ENCODE measurements at places on chromosomes 6 and 20. TPM values are rescaled to one million over a fixed set of nuclear protein-coding genes. Genes with fewer than 3 reads are reported as not detected.

FAM83C gene
- not detected for total RNA-seq

- no peak for DNase-seq
These were observed 191.4 kb downstream of the REV3L start for GRCh38 chr6:111291336-111292259.

- no peak for DNase-seq
These were observed 81.3 kb upstream of the NAA20 start for GRCh38 chr20:19935842-19936241.

NEDD9 gene
- 64.8 TPM for total RNA-seq

DNA sequence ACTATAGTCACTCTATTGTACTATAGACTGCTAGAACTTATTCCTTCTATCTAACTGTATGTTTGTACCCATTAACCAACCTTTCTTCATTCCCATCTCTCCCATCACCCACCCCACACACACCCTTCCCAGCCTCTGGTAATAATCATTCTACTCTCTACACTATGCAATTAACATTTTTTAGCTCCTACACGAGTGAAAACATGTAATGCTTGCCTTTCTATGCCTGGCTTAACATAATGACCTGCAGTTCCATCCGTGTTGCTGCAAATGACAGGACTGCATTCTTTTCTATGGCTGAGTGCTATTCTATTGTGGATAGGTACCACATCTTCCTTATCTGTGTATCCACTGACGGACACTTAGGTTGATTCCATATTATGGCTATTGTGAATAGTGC is 95.5 kb downstream of the ALDH8A1 start:
- DNase-seq, result no peak

GRCh38 chr20:9839626-9840025 is 750 bp upstream of the PAK5 start:
- no peak for DNase-seq

UCKL1 gene
- total RNA-seq, result 36.3 TPM

Data from activated CD4-positive, alpha-beta memory T cell treated with anti-CD3 and anti-CD28 coated beads, Interleukin-2, amount 10 ng/mL, durations not matched to agents 7 days and 5 days (primary cell).